HFFc6 (cell line): ENCODE measurements at places on chromosomes 16 and 17.

DNA sequence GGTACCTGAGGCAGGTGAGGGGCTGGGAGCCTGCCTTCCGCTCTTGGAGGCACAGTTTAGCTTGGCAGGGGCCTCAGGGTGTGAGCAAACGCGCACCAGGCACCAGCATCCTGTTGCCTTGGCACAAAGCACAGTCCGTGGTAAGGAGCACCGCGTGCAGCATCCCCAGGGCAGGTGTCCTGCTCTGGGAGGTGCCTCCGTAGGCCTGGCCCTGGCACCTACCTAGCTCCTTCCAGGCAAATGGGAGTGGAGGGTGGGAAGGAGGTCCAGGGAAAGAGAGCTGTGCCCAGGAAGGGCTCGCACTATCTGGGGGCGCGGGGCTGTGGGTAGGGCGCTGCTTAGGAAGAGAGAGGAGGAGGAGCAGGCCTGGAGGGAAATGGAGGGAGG is 3.1 kb upstream of the GSE1 start:
- peak overlapping the region; percentile 71 for H3K4me3 ChIP-seq
- no peaks in the 10 kb centered on the region for H3K36me3 ChIP-seq
- H3K4me1 ChIP-seq = peaks cover 18% of the 10 kb centered on the region
- no peak for DNase-seq

- H3K4me3 ChIP-seq = peak overlapping the region; percentile 36
- H3K27ac ChIP-seq = peak overlapping the region; percentile 52
- H3K4me1 ChIP-seq = peaks cover 97% of the 10 kb centered on the region
- DNase-seq = peak; percentile 68
- no peaks in the 10 kb centered on the region for H3K36me3 ChIP-seq
Observed at GRCh38 chr17:29151567-29151966, 28.6 kb downstream of the MYO18A start.

DNA sequence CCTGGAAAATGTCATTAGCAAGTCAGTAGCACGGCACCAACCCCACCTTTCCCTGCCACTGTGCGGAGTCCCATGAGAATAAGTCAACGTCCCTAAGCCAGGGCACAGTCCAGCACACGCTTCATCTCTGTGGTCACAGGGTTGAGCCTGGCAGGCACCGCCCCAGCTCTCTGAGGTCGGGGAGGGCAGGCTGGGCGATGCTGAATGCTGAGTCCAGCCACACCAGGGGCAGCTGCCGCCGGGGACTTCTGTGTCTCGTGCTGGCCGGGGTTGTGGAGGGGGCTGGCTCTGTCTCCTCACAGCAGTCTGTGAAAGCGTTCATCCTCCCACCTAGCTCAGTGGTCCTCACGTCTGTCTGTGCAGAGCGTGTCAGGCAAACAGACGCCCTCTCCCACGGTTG is 53.2 kb downstream of the BANP start:
- no peaks in the 10 kb centered on the region for H3K4me1 ChIP-seq
- H3K27ac ChIP-seq = no peak overlapping the region
- DNase-seq = no peak
- no peak overlapping the region for H3K4me3 ChIP-seq
- H3K36me3 ChIP-seq = peaks cover 22% of the 10 kb centered on the region

GRCh38 chr16:55225972-55226542 is 97.9 kb upstream of the IRX6 start:
- no peak overlapping the region for H3K27ac ChIP-seq
- H3K4me3 ChIP-seq = no peak overlapping the region
- no peaks in the 10 kb centered on the region for H3K36me3 ChIP-seq
- no peaks in the 10 kb centered on the region for H3K27me3 ChIP-seq
- no peaks in the 10 kb centered on the region for H3K4me1 ChIP-seq
- DNase-seq = no peak

- H3K36me3 ChIP-seq = no peaks in the 10 kb centered on the region
- DNase-seq = peak; percentile 95
- peak overlapping the region; percentile 6; the same call in 1 of the 2 replicates for H3K4me3 ChIP-seq
Observed at GRCh38 chr17:65131946-65132345, 5.2 kb upstream of the RGS9 start.

DNA sequence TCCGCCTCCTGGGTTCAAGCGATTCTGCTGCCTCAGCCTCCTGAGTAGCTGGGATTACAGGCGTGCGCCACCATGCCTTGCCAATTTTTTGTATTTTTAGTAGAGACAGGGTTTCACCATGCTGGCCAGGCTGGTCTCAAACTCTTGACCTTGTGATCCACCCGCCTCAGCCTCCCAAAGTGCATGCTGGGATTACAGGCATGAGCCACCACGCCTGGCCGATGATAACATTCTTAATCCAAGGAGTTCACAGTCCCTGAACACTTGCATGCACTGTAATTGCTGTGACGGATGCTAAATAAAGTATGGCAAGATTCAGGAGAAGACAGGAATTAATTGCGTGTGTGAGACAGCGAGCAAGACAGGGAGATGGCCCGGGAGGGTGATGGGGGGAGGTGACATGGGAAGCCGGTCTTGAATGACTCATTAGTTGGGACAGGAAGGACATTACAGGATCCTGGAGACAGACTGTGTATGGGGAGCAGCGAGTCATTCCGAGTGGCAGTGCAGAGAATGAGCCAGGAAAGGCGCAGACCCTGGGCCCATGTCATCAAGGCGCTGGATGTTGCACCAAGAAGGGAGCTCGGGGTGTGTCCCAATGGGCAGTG is 6.7 kb downstream of the ABCA3 start:
- H3K4me3 ChIP-seq = no peak overlapping the region
- DNase-seq = peak; percentile 9
- peaks cover 8% of the 10 kb centered on the region for H3K4me1 ChIP-seq
- H3K27ac ChIP-seq = no peak overlapping the region
- H3K36me3 ChIP-seq = no peaks in the 10 kb centered on the region

DNA sequence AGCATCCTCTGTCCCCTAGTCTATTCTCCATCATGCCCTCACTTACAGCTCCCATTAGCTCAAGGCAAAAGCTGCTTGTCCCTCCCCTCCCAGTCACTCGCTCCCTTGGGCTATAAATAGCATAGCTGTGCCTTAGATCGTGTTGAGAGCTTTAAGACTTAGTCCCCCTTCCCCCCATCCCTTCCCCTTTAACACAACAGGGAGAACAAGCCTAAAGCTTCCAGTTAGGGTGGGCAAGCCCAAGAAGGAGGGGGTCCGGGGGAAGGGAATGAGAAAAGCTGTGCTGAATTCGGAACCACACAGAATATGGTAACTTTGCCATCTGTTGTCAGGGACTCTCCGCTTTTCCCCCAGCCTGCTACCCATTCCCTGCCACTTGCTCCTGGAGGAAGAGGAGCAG is 4.9 kb upstream of the HIGD1B start:
- H3K27ac ChIP-seq = no peak overlapping the region
- no peak overlapping the region for H3K4me3 ChIP-seq
- H3K36me3 ChIP-seq = no peaks in the 10 kb centered on the region

DNA sequence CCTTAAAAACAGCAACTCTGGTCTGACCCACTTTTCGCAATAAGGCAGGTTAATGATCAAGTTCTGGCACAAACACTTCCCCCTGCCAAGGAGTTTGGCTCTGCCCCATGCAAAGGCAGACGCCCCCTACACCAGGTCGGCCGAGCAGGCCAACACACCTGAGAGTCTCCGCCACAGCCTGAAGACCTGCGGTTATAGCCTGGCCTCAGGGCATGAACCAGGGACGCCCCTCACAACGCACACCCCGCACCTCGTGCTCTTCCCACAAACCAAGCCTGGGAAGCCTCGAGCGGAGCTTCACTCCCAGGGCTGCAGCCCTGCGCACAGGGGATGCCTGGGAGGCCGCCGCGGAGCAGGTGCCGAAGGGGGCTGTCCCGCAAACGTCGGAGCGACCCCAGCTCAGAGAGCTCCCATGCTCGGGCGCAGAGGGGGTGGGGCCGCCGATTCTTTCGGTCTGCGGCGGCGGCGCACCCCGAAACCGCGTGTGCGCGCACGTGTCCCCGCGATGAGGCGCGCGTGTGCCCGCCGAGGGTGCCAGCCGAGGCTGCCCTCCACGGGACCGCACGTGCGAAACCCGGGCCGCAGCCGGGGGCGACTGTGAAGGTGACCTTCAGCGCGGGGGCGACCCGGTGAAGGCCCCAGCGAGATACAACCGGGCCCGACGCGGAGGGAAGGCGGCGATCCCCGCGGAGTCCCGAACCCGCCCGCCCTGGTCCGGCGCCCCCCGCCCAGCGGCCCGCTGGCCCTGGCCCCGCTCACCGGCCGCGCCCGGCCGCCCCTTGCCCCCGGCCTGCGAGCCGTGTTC is 559 bp downstream of the CLUH start:
- peak overlapping the region; percentile 69 for H3K27ac ChIP-seq
- no peaks in the 10 kb centered on the region for H3K36me3 ChIP-seq
- peaks cover 3% of the 10 kb centered on the region for H3K27me3 ChIP-seq
- no peak for DNase-seq

DNA sequence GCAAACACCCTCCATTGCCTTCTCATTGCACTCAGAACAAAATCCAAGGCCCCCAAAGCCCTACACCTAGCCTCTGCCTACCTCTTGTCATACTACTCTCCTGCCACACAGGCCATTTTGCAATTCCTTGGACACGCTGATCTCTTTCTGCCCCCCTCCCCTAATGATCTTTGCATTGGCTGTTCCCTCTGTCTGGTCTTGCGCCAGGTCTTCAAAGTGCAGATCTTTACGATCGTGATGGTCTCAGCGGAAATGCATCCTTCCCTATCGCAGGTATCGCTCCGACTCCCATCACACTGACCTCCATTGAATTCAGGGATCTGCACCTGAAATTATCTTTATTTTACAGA is 777 bp upstream of the MOSMO start:
- peaks cover 2% of the 10 kb centered on the region for H3K27me3 ChIP-seq
- no peak for DNase-seq
- peak overlapping the region; percentile 85 for H3K4me3 ChIP-seq

DNA sequence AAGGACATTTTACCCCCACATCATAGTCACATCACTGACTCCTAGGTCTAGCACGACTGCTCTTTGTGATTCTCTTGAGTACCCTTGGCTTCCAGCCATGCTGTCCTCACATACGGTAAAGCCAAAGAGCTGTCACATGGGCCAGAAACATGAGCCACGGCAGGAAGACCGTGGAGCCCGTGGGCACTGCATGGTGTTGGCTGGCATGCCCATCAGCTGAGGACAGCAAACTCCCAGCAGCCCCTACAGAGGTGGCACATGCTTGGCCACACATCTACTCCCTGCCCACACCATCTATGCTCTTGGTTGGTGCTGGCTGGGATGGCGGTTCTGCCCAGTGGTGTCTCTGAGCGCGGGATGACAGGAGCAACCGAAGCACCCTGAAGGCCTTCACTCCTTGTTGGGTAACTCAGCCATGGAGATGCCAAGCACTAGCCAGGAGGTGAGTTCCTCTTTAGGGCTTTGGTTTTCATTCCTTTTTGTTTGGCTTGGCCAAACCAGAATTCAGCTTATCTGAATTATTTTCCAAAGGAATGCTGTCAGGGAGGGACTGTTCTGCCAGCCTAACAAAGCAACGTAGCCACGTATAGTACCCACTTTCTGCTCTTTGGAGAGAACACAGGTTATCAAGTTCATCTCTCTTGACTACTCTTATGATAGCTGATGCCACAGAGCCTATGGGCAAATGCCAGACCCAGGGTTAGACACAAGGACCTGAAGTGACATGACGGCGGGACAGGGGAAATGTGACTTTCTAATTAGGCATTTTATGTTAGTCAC is 10.0 kb downstream of the TNFAIP1 start:
- H3K27me3 ChIP-seq = peaks cover 4% of the 10 kb centered on the region
- H3K36me3 ChIP-seq = peaks cover 32% of the 10 kb centered on the region
- H3K27ac ChIP-seq = peak overlapping the region; percentile 97
- peaks cover 34% of the 10 kb centered on the region for H3K4me1 ChIP-seq
- peak overlapping the region; percentile 71 for H3K4me3 ChIP-seq

- H3K27me3 ChIP-seq = no peaks in the 10 kb centered on the region; the same call in 1 of the 2 replicates
- H3K36me3 ChIP-seq = no peaks in the 10 kb centered on the region
- no peaks in the 10 kb centered on the region for H3K4me1 ChIP-seq
- DNase-seq = no peak
- no peak overlapping the region for H3K27ac ChIP-seq
- H3K4me3 ChIP-seq = no peak overlapping the region
Observed at GRCh38 chr17:69375229-69375628, 39.3 kb upstream of the MAP2K6 start.

DNA sequence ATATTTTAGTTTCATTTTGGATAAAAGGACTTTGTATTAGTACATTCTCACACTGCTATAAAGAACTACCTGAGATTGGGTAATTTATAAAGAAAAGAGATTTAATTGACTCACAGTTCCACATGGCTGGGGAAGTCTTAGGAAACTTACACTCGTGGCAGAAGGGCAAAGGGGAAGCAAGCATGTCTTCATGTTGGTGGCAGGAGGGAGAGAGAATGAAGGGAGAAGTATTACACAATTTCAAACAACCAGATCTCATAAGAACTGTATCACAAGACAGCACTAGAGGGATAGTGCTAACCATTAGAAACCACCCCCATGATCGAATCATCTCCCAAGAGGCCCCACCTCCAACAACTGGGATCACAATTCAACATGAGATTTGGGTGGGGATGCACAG is 142.9 kb downstream of the USP31 start:
- no peaks in the 10 kb centered on the region for H3K4me1 ChIP-seq
- peaks cover 2% of the 10 kb centered on the region; the same call in 1 of the 2 replicates for H3K27me3 ChIP-seq
- H3K36me3 ChIP-seq = no peaks in the 10 kb centered on the region
- no peak overlapping the region for H3K4me3 ChIP-seq

GRCh38 chr17:17845046-17845775 is 8.4 kb upstream of the SREBF1 start:
- peaks cover 22% of the 10 kb centered on the region for H3K27me3 ChIP-seq
- peaks cover 26% of the 10 kb centered on the region for H3K4me1 ChIP-seq
- DNase-seq = no peak
- H3K27ac ChIP-seq = no peak overlapping the region

DNA sequence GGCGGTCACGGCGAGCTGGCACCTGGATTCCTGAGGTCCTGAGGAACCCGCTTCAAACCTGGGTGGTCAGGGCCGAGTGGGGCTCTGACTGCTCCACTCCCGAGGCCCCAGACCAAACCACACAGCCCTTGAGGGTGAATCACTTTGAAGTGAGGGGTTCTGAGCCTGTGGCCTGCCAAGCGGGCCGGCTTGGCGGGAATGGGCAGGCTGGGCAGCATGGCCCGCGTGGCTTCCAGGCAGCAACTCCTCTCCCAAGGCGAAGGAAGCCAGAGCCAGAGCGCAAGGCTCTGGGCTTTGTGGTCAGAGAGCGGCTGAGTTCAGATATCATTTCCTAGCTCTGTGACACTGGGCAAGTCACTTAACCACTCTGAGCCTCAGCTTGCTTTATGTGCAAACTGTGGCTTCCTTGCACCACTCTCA is 42.7 kb downstream of the CMIP start:
- peaks cover 12% of the 10 kb centered on the region for H3K36me3 ChIP-seq
- peaks cover 3% of the 10 kb centered on the region for H3K27me3 ChIP-seq
- H3K4me1 ChIP-seq = peaks cover 53% of the 10 kb centered on the region

- no peak within 1 kb of the TSS for H3K4me3 ChIP-seq
- no peak within 1 kb of the TSS for H3K27ac ChIP-seq
- no peaks in the 10 kb centered on the region for H3K36me3 ChIP-seq
- no peaks in the 10 kb centered on the region for H3K4me1 ChIP-seq
Observed at GRCh38 chr17:80169784-80170500, at the start of gene CARD14. Gene CARD14, plus strand, starts transcription at chr17:80170030. Its CDS starts 11,409 bp downstream, at chr17:80181439.

- DNase-seq = no peak
- H3K36me3 ChIP-seq = peaks cover 4% of the 10 kb centered on the region; the same call in 1 of the 2 replicates
- H3K4me3 ChIP-seq = no peak overlapping the region
- peaks cover 21% of the 10 kb centered on the region for H3K4me1 ChIP-seq
- H3K27me3 ChIP-seq = no peaks in the 10 kb centered on the region
- peak overlapping the region; percentile 9 for H3K27ac ChIP-seq
Observed at GRCh38 chr16:53732296-53732929, 28.5 kb downstream of the FTO start.

- no peaks in the 10 kb centered on the region for H3K4me1 ChIP-seq
- H3K4me3 ChIP-seq = no peak overlapping the region
Observed at GRCh38 chr16:65355706-65356105, 233.8 kb upstream of the CDH11 start.

- peak; percentile 6 for DNase-seq
- H3K36me3 ChIP-seq = peaks cover 20% of the 10 kb centered on the region; the same call in 1 of the 2 replicates
- H3K27me3 ChIP-seq = no peaks in the 10 kb centered on the region; the same call in 1 of the 2 replicates
Observed at GRCh38 chr16:15054357-15055140, 1.3 kb downstream of the NTAN1 start.
